CD4-positive, alpha-beta T cell treated with Interleukin-12 subunit alpha and Interleukin-12 subunit beta, for 1 hour (primary cell): ENCODE measurements at places on chromosomes 7 and 10.

DNA sequence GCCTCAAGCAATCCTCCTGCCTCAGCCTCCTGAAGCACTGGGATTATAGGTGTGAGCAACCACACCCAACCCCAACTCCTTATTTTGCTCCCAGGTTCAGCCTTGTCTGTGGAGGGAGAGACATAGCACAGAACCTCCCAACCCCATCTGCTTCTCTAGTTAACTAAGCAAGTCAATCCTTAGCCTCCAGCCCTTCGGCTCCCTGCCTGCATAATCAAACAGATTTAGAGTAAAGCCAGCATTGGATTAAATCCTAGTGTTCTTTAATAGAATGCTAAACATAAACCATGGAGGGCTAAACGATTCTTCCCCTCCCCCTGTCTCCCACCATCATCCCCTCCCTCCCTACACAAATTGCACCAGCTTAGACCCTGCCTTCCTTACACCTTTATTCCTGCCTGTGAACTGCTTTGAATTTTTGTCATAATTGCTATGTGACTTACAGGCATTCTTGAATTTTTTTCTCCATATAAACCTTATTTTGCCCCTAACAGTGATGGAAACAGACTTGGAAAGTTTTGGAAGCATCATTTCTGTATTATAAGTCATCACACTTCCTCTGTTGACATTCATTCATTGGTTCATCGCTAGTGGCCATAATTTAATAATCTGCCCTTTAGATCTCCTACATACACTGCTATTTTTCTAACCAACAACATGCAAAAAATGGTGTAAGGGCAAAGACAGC is 72.6 kb upstream of the TOMM7 start:
- no peak for DNase-seq

GRCh38 chr7:128347647-128348097 is 4.0 kb upstream of the RBM28 start:
- DNase-seq, result peak; percentile 50

- DNase-seq, result no peak
These were observed 62.8 kb downstream of the CHST15 start for GRCh38 chr10:124030492-124031110.

GRCh38 chr10:73908853-73909539 is 1.9 kb upstream of the PLAU start:
- DNase-seq, result peak; percentile 52

DNA sequence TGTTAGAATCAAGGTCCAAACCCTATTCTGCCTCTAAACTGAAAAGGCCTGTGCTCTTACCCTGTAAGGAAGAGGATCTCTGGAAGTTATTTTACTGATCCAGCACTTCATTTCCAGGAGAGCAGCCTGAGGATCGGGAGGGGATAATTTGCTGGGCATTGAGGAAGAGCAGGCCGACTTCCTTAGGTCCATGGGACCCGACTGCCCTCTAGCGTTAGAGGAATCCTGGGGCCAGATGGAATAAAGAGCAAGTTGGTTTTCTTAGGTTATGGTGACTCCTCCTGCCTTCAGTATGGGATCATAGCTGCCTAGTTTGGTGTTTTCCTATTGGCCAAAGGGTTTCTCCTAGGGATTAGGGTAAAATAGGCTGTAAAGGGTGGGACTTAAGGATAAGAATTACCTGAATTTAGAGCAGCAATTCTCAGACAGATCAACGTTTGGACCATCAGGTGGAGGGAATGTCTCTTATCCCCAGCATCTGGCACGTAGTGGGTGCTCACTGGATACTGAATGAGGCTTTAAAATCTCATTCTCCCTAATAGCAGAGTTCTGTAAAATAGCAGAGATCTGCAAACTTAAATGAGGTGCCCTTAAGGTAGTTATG is 40.0 kb upstream of the SORBS1 start:
- peak; percentile 52 for DNase-seq

DNA sequence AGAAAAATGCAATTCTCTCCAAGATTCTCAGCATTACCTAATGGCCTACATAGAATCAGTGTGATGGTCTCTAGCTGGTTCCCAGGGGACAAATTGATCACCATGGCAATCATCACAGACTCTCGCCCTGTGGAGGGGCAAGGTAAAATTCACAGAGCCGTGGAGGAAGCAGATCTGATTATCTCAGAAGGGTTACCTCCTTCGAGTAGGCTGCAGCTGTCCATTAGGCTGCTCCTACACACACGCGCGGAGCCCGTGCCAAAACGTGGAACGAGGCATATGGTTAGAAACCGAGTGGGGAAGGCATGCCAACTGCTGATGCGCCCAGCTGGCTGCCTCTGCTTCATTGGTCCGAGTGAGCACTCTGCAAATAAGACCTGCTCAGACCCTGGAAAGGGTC is 52.8 kb upstream of the PTER start:
- no peak for DNase-seq

DNA sequence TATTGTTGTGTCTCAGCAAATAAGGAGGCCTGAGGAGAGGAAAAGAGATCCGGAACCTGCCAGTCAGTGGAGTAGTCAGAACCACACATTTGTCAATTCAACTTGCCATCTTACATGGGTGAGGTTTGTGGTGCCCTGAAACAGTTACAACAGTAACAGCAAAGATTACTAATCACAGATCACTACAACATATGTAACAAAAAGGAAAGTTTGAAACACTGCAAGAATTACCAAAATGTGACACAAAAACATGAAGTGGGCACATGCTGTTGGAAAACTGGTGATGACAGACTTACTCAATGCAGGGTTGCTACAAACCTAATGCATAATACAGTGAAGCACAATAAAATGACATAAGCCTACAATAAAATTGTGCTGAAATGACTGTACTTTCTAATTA is 89.4 kb downstream of the LRRN3 start:
- DNase-seq, result no peak

DNA sequence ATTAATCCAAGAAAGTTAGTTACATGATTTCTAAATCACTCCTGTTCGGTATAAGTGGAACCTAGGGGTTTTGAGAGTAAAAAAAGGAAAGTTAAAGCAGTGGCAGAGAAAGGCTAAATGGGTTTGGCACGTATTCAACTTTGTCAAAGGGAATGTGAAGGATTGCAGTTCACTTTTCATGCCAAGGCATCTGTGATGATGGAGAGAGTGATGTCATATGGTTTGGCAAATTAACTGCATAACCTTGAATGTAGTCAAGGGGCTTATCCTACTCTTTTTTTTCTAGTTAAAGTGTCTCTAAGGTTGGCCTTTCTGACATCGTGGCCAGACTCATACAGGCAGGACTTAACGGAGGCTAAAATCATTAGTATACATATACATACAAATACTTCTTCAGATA is 277.8 kb downstream of the EXOC4 start:
- no peak for DNase-seq

GRCh38 chr7:685540-685939 is 41.0 kb upstream of the DNAAF5 start:
- no peak for DNase-seq

- no peak for DNase-seq
These were observed 526 bp upstream of the LAMTOR4 start for GRCh38 chr7:100148225-100148558.

GRCh38 chr10:6133331-6134098 is 44.7 kb downstream of the RBM17 start:
- no peak for DNase-seq

DNA sequence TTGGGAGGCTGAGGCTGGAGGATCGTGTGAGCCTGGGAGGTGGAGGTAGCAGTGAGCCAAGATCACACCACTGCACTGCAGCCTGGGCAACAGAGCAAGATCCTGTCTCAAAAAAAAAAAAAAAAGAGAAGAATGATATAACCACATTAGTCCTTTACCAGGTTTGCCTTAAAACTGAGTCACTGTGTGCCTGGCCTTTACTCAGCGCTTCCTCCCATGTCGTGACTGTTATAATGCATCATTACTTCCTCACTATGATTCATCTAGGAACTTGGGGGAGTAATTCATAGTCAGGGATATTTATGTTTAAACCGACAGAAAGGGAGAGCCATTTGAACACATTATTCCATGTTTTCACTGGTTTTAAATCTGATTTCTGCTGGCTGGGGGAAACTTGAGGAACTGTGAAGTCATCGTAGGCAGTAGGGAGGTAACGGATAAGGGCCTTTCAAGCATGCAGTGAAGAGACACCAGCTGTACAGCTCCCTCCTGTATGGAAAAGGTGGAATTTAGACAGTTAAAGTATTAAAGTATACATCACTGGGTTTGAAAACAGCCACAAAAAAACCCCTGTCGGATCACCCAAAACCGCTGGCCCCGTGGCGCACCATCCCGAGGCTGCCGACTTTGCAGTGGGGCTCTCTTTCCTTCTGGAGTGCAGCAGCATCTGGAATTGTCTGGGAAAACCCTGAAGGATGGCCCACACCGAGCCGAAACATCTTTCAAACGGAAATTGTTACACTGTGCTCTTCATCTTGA is 119.8 kb downstream of the NKX6-2 start:
- DNase-seq, result no peak

DNA sequence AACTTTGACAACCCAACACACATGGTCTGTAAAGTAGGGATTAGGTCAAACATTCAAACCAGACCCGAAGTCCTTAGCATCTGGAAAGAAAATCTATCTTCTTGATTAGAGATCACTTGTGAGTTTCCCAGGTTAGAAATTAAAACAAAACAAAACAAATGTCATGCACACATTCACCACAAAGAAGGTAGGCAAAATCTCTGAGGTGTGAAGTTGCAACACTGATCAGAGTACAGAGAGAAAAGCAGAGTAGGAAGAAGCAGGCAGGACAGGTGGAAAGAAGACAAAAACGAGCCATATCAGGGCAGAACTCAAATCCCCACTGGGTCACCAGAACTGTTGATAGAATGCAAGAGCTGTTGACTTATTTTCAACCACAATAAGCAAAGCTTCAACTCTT is 102.8 kb upstream of the THSD7A start:
- DNase-seq, result no peak

DNA sequence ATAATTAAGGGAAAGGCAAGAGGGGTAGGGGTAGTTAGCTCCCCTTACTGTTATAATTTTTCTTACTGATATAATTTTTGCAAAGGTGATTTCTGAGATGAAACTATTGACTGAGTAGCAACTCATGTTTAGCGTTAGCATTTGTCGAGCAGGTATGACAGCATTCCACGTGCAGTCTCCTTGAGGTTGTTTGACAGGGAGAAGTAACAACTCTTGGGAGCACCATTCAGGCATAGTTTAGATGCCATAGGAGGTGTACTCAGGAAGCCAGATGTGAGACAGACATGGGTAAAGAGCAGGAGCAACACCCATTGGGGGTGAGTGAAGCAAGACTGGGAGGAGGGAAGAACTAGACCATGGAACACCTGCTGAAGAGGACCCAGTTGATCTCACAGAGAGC is 96.6 kb upstream of the KLF6 start:
- no peak for DNase-seq

GRCh38 chr7:27295236-27295635 is 52.6 kb downstream of the EVX1 start:
- no peak for DNase-seq

- DNase-seq, result no peak
These were observed 43.4 kb downstream of the ZNRF2 start for GRCh38 chr7:30327813-30328212.

DNA sequence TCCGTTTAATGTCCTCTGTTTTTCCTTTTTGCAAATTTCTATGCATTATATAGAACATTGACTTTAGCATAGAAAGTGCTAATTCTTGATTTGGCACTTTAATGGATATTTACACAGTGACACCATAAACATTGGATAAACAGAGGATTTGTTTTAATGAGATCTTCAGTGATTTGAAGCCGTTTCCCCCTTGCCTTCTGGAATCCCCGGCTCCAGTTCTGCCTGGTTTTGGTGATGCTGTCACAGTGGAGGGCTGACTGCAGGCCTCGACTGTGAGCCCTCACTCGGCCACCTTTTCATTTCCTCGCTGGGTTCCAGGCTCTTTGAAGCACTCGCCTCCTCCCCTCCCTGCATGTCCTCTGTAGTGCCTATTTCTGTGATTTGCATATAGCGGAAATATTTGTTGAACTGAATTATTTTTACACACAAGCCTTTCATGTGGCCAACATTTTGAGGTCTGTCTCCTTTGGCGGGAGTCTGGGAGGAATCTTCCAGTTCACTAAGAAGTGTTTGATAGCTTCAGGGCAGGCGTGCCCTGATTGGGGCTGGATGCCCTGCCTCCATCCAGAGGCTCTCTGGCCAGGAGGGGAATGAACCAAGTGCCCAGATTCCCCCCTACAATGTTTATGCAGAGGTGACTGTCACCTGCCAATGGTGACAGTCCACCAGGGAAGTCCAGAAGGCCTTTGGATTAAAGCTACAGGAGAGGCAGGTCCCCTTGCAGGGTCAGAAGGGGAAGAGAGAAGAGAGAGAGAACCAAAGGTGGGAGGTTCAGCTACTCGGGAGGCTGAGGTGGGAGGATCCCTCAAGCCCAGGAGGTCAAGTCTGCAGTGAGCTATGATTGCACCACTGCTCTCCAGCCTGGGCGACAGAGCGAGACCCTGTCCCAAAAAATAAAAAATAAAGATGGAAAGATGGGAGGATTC is 67.5 kb downstream of the CUX1 start:
- DNase-seq, result peak; percentile 16

- peak; percentile 53 for DNase-seq
These were observed 51.4 kb upstream of the SMNDC1 start for GRCh38 chr10:110355922-110356627.

DNA sequence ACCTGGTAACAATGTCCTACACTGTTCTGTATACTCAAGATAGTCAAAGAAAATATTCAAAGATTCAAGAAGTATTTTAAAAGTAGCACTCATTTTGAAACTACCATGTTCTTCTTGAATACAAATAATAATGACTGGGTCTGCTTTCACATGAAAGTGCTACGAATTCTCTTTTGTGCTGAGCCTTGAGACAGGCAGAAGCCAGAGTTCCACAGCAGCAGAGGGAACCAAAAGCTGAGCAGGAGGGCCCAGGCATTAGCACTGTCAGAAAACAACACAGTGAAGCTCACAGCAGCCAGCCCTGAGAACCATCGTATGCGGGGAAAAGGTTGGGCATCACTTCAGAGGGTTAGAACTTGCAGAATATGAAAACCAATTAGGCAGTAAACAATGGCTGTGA is 38.9 kb downstream of the ANKMY2 start:
- no peak for DNase-seq

GRCh38 chr10:80540981-80541750 is 3.5 kb downstream of the SH2D4B start:
- no peak for DNase-seq

DNA sequence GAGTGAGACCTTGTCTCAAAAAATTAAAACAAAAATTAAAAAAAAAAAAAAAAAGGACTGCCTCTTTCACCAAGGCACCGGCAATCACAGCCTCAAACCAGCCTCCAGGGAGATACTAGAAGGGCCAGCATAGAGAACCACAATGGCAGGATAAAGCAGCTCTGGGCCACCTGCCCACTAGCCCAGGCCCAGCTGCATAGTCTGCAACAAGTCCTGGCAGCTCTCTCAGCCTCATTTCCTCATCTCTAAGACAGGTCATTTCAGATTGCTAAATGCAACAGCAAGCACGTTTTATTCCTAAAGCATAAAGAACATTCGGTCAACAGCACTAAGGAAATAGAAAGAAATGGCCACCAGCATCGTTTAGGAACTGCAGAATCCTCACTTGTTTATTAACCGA is 28.8 kb downstream of the XPNPEP1 start:
- DNase-seq, result no peak
